ENCODE measurements at places on chromosomes 11 and 22.

DNA sequence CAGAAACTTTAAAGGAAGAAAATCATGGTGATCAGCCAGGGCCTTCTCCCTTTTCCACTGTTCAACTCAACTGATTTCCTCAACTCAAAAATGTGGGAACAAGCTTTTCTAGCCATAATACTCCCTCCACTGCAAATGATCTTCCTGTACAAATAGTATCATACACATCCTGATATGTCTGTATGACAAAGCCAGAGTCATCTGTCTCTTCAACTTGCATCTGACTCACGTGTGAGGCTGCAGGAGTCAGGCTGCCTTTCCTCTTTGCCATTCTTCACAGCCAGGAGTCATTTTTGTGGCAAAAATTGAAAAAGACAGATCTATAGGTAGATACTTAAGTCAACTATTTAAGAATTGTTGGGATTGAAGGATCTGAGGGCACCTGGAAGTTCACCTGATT is 13.3 kb downstream of the PATZ1 start:
- peaks cover 18% of the 10 kb centered on the region for H3K4me1 ChIP-seq
- H3K4me3 ChIP-seq, result no peak overlapping the region
- no peak for ATAC-seq
- H3K36me3 ChIP-seq, result peaks cover 97% of the 10 kb centered on the region
- H3K27me3 ChIP-seq, result no peaks in the 10 kb centered on the region
- no peak overlapping the region for H3K27ac ChIP-seq

GRCh38 chr11:66877588-66878385 is 20.9 kb downstream of the LRFN4 start:
- H3K27ac ChIP-seq, result no peak overlapping the region
- H3K36me3 ChIP-seq, result no peaks in the 10 kb centered on the region
- ATAC-seq, result no peak
- no peaks in the 10 kb centered on the region for H3K4me1 ChIP-seq
- H3K27me3 ChIP-seq, result peaks cover 3% of the 10 kb centered on the region

- no peaks in the 10 kb centered on the region for H3K4me1 ChIP-seq
- H3K4me3 ChIP-seq, result no peak overlapping the region
- no peak for ATAC-seq
- no peaks in the 10 kb centered on the region for H3K27me3 ChIP-seq
- no peaks in the 10 kb centered on the region for H3K36me3 ChIP-seq
- H3K27ac ChIP-seq, result no peak overlapping the region
Observed at GRCh38 chr11:73275381-73275750, 3.2 kb downstream of the P2RY6 start.

DNA sequence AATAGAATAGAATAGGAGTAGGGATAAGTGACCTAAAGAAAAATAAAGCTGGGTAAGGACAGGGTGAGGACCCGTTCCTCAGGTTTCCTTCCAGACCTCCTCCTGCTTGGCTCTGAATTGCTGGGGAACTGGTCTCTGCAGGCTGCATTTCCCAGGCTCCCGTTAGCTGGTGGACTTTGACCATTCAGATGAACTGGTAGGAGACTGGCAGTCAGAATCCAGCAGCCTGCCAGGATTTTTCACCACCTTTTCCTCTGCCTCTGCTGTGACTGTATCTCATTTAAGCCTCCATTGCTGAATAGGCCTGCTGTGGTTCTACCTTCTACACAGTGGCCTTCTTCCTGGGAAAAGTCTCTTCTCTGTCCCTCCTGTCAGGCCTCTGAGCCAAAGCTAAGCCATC is 24.6 kb upstream of the SMPD1 start:
- no peaks in the 10 kb centered on the region for H3K36me3 ChIP-seq
- ATAC-seq, result no peak
- no peak overlapping the region for H3K27ac ChIP-seq
- peaks cover 5% of the 10 kb centered on the region for H3K4me1 ChIP-seq
- H3K4me3 ChIP-seq, result no peak overlapping the region

DNA sequence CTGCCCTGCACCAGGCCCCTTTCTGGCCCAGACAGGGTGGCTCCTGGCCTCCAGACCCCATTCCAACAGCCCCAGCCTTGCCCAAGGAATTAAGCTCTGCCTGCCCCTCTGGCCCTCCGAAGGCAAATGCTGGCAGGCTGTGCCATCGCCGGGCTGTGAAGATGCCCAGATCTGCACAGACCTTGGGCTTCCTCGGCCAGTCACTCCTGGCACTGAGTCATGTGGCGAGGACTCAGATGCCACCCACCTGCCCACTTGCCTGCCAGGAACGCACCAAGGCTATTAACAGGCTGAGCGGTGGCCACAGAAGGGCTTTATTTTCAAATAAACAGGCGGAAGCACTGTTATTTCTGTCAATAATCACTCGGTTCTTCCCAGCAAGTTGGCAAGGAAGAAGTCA is 50.3 kb upstream of the TTLL12 start:
- H3K36me3 ChIP-seq, result no peaks in the 10 kb centered on the region
- H3K4me1 ChIP-seq, result no peaks in the 10 kb centered on the region
- peaks cover 5% of the 10 kb centered on the region for H3K27me3 ChIP-seq
- no peak for ATAC-seq
- no peak overlapping the region for H3K4me3 ChIP-seq
- H3K27ac ChIP-seq, result no peak overlapping the region

DNA sequence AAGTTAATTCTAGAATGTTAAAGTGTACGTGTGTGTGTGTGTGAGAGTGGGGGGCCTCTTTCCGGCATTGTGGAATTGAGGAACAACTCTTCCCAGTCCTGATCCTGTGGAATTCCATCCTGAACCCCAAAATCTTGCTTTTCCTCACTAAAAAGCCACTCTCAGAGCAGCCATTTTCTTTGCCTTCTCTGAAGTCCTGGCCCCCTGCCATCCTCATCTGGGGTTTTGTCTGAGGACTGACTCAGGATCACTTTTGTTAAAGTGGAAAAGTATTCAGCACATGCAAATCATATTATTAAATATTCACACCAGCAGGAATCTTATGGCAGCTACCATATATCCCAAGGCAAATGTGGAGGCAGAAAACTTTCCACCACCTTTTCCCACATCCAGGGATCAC is 3.8 kb downstream of the SCN4B start:
- no peak overlapping the region for H3K4me3 ChIP-seq
- H3K36me3 ChIP-seq, result no peaks in the 10 kb centered on the region
- ATAC-seq, result no peak
- H3K27me3 ChIP-seq, result peaks cover 24% of the 10 kb centered on the region
- no peak overlapping the region for H3K27ac ChIP-seq
- H3K4me1 ChIP-seq, result no peaks in the 10 kb centered on the region

GRCh38 chr11:35969089-35970042 is 25.5 kb downstream of the LDLRAD3 start:
- H3K27me3 ChIP-seq, result no peaks in the 10 kb centered on the region
- H3K36me3 ChIP-seq, result no peaks in the 10 kb centered on the region
- peaks cover 4% of the 10 kb centered on the region for H3K4me1 ChIP-seq
- ATAC-seq, result no peak
- H3K27ac ChIP-seq, result no peak overlapping the region

DNA sequence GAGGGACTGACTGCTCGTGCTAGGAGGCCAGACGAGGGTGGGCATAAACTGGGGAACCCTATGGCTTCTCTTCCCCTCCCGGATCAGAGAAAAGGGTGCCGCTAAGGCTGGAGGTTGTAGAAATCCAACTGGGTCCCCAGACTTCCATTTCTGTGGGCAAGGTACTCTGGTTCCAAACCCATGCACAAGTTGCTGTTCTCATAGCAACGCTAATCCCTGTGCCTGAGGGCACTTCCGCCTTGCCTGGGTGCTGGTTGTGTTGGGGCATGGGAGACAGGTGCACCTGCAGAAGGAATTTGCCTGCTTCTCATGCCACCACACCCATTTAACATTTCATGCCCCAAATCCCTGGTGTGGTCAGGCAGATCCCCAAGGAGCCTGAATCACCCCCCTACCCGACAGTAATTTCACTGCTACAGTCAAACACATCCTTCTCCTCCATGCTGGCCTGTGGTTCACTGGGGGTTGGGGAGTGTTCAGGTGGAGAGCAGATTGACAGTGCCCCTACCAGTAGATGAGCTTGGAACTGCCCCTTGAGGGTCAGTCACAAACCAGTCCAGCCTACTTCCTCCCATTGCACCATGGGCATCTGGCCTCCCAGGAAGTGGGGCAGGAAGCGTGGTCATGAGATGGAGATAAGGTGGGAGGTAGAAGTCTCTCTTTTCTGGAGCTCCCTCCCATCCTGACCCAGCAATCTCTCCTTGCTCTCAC is 1.2 kb downstream of the C2CD2L start:
- ATAC-seq, result peak; percentile 36
- H3K4me1 ChIP-seq, result peaks cover 21% of the 10 kb centered on the region
- H3K36me3 ChIP-seq, result peaks cover 44% of the 10 kb centered on the region
- H3K4me3 ChIP-seq, result peak overlapping the region; percentile 98
- H3K27me3 ChIP-seq, result no peaks in the 10 kb centered on the region

GRCh38 chr11:119486691-119487259 is 63.8 kb upstream of the THY1 start:
- ATAC-seq, result no peak
- no peaks in the 10 kb centered on the region for H3K36me3 ChIP-seq
- H3K27ac ChIP-seq, result no peak overlapping the region

DNA sequence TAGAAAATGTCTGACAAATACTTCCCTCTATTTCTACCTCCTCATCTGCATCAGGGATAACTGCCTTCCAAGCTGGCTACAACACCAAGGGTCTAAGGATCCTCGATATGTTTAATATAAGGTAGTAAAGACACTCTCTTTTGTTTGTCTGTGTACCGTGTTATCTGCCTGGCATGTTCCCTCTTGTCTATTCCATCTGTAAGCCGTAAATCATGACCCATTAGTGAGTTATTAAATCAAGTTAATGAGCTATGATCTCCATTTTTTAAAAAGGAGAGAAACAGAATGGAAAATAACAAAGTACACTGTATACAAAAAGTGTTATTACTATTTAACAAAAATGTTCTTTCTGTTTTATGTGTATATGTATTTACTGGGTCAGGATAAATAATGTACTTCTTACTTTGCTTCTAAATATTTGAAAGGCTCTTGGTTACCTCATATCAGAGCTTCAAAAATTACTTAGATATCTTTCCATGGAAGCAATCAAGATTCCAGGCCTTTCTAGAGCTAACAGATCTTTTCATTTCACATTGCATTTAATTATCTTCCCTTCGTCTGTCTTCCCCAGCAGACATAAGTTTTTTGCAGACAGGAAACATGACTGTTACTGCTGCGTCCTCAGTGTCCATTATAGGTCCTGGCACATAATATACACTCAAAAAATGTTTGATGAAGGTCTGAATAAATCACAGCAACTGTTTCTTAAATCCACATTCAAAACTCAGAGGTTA is 342.6 kb upstream of the CCDC90B start:
- no peak overlapping the region for H3K27ac ChIP-seq
- peaks cover 4% of the 10 kb centered on the region for H3K27me3 ChIP-seq
- no peak overlapping the region for H3K4me3 ChIP-seq
- no peaks in the 10 kb centered on the region for H3K36me3 ChIP-seq
- ATAC-seq, result no peak

DNA sequence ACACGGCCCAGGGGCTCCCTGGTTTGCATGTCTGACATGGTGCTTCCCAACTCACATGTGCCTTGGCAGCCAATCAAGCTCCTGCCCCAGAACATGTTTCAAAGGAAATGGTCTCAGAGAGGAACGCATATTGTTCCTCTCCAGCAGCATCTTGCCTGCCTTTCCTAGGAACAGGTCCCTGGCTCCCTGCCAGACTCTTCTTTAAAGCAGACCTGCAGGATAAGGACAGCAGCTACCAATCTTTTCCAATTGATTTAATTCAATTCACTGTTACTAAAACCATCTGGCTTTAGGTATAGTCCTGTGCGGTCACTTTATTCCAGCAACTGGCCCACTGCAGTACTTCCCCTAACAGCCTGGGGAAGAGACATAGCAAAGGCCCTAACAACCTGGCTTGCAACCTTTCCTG is 79.9 kb downstream of the AMBRA1 start:
- H3K4me1 ChIP-seq, result peaks cover 11% of the 10 kb centered on the region
- H3K36me3 ChIP-seq, result peaks cover 25% of the 10 kb centered on the region
- no peak for ATAC-seq
- H3K27ac ChIP-seq, result peak overlapping the region; percentile 11
- no peaks in the 10 kb centered on the region for H3K27me3 ChIP-seq

- peak; percentile 99 for ATAC-seq
- no peak overlapping the region for H3K27ac ChIP-seq
- no peaks in the 10 kb centered on the region for H3K36me3 ChIP-seq
- H3K27me3 ChIP-seq, result peaks cover 1% of the 10 kb centered on the region
Observed at GRCh38 chr11:73177778-73178539, 35.8 kb upstream of the FCHSD2 start.

- no peaks in the 10 kb centered on the region for H3K36me3 ChIP-seq
- ATAC-seq, result no peak
- H3K4me3 ChIP-seq, result no peak overlapping the region
- no peaks in the 10 kb centered on the region for H3K27me3 ChIP-seq
- H3K27ac ChIP-seq, result no peak overlapping the region
Observed at GRCh38 chr11:39968071-39968470, 1491.4 kb downstream of the LRRC4C start.

GRCh38 chr11:133545199-133545803 is 13.0 kb upstream of the OPCML start:
- H3K27ac ChIP-seq, result no peak overlapping the region
- no peaks in the 10 kb centered on the region for H3K36me3 ChIP-seq
- H3K4me3 ChIP-seq, result no peak overlapping the region
- H3K27me3 ChIP-seq, result no peaks in the 10 kb centered on the region

- no peak overlapping the region for H3K4me3 ChIP-seq
- H3K27ac ChIP-seq, result no peak overlapping the region
- no peaks in the 10 kb centered on the region for H3K4me1 ChIP-seq
Observed at GRCh38 chr11:17635551-17635938, 83.8 kb upstream of the MYOD1 start.

GRCh38 chr11:17845431-17845881 is 110.9 kb downstream of the KCNC1 start:
- H3K36me3 ChIP-seq, result peaks cover 18% of the 10 kb centered on the region
- no peak overlapping the region for H3K27ac ChIP-seq
- no peak overlapping the region for H3K4me3 ChIP-seq
- no peak for ATAC-seq
- H3K27me3 ChIP-seq, result no peaks in the 10 kb centered on the region

DNA sequence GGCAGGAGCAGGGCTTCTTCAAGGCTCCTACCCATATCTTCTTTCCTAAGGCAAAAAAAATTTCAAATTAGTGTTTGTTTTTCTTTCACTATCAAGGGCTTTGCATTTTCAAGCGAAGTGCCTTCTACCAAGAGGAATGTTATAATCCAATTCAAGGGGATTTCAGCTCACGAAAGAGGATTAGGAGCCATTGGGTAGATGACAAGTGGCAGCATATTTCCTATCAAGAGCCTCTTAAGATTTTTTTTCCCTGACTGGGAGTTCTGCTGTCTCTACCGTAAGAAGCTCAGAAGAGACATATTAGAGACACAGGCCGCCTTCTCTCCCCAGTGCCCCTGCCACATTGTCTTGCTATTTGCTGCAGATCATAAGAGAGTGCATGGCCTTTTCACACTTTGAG is 55.9 kb upstream of the BMAL1 start:
- no peaks in the 10 kb centered on the region for H3K4me1 ChIP-seq
- H3K4me3 ChIP-seq, result no peak overlapping the region
- H3K36me3 ChIP-seq, result no peaks in the 10 kb centered on the region
- no peak overlapping the region for H3K27ac ChIP-seq
- no peak for ATAC-seq

DNA sequence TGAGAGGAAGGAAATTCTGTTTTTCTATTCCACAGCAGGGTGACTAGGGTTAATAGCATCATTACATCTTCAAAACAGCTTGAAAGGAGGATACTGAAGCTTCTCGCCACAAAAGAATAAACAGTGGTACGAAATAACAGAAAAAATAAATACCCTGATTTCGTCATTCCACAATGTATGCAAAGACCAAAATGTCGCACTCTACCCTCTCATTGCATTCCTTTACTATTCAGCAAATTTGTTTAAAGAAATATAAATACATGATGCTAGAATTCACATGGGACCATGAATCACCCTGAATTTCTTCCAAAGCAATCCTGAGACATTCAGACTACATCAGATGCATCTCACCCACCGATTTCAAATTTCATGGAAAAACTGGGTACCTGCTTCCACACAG is 112.3 kb upstream of the TOP3B start:
- H3K27ac ChIP-seq, result no peak overlapping the region
- ATAC-seq, result no peak
- peaks cover 6% of the 10 kb centered on the region for H3K4me1 ChIP-seq

Measured in activated T-helper 17 cell treated with anti-CD3 and anti-CD28 coated beads, Interleukin-2, amount 50 U/mL, for 72 hours (primary cell).